ENCODE measurements at places on chromosomes 2 and 18. TPM values are rescaled to one million over a fixed set of nuclear protein-coding genes. Genes with fewer than 3 reads are reported as not detected.

Gene KYNU
- 6.4 TPM for polyA plus RNA-seq

Gene STARD6
- polyA plus RNA-seq, result 0.07 TPM

DNA sequence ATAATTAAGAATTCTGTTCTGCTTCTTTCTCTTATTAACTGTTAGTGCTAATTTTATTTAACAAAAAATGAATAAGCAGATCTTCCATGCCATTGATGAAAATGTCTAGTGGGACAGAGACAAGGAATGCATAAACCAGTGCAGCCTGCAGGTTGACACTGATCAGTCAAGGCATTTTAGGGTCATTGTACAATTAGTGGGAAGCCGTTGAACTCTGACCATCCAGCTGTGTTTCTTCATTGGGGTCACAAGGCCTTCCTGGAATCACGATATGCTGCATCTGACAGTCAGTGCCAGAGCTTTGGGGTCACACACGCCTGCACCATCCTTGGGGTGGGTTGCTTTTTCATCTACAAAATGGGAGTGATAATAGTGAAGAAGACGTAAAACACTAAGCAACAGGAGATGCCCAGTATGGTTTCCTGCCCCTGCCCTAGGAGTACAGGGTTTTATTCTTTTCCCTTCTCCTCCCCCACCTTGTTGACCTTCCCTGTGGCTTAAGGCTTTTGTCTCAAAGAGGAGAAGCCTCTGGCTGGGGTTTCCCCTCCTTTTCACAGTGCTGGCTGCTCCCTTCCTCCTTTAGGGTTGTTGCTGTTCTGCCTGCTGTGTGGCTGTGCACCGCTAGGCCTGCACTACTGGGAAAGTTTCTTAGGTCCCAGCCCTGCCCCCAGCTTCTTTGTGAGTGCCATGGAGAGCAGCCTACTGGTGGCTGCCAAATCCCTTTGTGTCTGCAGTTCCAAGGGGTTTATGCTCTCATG is 245.6 kb downstream of the TPGS2 start:
- H3K36me3 ChIP-seq, result no peaks in the 10 kb centered on the region
- H3K4me3 ChIP-seq, result no peak overlapping the region
- no peak overlapping the region for H3K27ac ChIP-seq
- no peak for DNase-seq

Gene OTOF
- 0.03 TPM for polyA plus RNA-seq

Data from lung (tissue), 17 donors.